Neural crest cell (in vitro differentiated cells): ENCODE measurements at places on chromosomes 6 and 20. TPM values are rescaled to one million over a fixed set of nuclear protein-coding genes. Genes with fewer than 3 reads are reported as not detected.

DNA sequence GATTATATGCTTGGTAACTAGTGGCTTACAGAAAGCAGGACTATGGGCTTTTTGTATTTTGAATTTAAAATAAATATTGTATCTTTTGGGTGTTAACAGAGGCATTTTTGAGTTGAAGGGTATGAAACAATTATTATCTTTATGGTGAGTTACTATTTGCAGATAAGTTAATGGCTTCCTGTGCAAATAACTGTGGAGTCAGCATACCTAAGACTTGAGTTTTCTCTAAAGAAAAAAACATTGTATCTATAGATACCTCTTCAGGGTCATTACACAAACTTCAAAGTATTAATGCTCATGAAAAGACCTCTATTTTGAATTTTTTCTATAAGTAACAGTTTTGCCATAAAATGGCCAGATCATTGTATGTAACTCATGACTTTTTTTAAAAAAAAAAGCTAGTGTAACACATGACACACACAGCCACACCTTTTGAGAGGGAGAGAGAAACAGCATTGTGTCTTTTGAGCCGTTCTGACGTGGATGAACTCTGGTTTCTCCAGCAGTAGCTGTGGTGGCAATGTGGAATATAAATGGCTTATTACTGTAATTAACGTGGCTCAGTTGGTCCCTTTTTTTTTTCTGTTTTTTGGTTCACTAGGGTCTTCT, 36.3 kb downstream of the PLEKHG1 start:
- no peak for DNase-seq

Gene TUBB
- 1,986 and 2,086 TPM in 2 replicates for total RNA-seq

- no peak for DNase-seq
Measured at GRCh38 chr6:150730801-150731457, 131.2 kb downstream of the PLEKHG1 start.

Gene FOXS1
- not detected in 2 replicates for total RNA-seq

DNA sequence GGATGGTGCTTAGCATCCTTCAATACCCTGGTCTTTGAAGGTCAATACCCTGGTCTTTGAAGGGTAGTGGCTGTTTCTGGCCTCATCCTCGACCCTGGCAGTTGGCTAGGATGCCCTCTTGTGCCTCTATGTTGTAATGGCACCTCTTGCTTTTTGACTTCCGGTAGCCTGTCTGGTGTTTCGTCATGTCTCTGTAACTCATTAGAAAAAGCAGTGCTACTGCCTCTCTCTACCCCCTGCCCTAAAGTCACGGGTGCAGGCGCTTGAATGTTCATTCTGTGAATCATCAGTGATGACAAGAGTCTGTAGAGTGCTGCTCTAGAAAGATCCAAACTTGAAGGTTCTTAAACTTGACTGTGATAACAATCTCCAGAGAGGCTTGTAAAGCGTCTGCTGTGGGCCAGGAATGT, 28.3 kb downstream of the RSPO4 start:
- no peak for DNase-seq
